ENCODE measurements at places on chromosomes 12 and 14.
A peak's percentile ranks its signal among the peaks of the same experiment; 100 is the strongest.

GRCh38 chr12:104840262-104840661, 117.8 kb downstream of the SLC41A2 start:
- DNase-seq = no peak

DNA sequence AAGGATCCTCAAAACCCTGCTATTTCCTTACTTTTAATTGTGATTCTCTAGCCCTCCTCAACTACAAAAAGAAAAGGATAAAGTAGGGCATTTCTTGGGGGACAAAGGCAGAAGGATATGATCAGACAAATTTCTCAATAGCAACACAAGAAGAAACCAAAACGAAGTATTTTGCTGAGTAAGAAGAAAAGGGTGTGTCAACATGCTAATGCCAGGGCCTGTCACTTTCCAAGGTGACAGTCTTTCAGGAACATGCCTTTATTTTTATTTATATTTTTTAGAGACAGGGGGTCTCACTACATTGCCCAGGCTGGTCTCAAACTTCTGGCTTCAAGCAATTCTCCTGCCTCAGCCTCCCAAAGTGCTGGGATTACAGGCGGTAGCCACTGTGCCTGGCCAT, 39.8 kb downstream of the CBX5 start:
- no peak for DNase-seq

DNA sequence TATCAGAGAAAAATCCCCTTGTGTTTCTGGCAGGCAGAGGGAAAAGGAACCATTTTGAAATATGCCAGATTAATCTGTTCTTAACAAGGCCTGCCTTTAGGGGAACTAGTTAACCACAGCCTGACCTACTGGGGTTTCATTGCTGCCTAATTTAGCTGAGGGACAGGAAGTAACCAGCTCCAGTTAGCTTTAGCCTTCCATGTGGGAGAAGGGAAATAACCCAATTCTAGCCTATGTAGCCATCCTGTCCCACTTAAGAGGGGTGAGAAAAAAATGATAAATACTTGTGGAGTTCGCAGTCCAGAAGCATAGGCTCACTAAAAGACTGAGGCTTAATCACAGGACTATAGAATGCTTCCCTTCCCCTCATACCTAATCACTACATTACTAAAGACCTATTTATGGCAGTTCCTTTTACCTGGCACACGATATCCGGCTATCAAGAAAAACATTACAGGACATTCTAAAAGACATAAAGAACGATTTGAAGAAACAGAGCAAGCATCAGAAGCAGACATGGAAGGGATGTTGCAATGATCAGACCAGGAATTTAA, 22.8 kb downstream of the COX8C start:
- DNase-seq = no peak

DNA sequence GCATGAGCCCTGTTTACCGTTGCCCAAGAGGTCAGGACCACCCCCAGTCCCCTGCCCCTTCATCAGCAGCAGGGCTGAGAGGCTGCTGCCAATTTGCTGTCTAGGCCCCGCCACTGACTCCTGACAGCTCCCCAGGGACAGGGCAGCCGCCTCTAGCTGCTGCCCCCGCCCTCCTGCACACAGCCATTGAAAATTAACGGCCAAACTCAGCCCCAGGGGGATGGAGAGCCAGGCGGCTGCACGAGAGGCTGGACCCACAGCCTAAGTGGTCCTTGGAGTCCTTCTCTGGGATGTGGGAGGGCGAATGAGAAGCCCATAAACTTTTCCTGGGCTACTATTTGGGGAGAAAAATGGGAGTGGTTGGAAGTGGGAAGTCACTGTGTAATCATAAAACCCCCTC, 4.6 kb downstream of the FOXN4 start:
- no peak for DNase-seq

GRCh38 chr12:64876388-64877071, 52.1 kb downstream of the TBC1D30 start:
- no peak for DNase-seq

GRCh38 chr14:98976271-98976670, 295.7 kb downstream of the BCL11B start:
- DNase-seq = peak; percentile 3

DNA sequence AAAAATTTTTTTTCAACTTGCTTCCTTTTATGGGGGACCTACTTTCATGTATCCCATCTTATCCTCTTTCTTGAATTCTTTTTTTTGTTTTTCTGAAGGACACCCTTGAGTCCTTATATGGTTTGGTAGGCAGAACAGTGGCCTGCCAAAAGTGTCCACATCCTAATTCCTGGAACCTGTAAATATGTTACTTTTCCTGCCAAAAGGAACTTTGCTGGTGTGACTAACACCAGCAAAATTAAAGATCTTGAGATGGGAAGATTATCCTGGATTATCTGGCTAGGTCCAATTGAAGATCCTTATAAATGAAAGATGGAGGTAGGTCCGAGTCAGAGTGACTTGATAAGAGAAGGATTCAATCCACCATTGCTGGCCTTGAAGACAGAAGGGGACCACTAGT, 5.3 kb downstream of the NUBPL start:
- DNase-seq = no peak

- DNase-seq = no peak
These were observed 80.0 kb downstream of the CIT start for GRCh38 chr12:119797090-119797489.

GRCh38 chr14:22613106-22613695, 15.1 kb downstream of the ABHD4 start:
- no peak for DNase-seq

DNA sequence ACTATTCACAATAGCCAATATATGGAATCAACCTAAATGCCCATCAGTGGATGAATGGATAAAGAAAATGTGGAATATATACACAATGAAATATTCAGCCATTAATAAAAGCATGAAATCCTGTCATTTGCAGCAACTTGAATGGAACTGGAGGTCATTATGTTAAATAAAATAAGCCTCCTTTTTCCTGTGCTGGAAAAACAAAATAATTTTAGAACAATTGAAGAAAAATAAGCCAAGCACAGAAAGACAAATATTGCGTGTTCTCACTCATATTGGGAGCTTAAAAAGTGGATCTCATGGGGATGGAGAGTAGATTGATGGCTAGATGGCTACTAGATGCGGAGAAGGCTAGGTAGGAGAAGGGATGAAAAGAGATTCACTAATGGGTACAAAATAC, 6.3 kb upstream of the BTG1 start:
- DNase-seq = no peak

DNA sequence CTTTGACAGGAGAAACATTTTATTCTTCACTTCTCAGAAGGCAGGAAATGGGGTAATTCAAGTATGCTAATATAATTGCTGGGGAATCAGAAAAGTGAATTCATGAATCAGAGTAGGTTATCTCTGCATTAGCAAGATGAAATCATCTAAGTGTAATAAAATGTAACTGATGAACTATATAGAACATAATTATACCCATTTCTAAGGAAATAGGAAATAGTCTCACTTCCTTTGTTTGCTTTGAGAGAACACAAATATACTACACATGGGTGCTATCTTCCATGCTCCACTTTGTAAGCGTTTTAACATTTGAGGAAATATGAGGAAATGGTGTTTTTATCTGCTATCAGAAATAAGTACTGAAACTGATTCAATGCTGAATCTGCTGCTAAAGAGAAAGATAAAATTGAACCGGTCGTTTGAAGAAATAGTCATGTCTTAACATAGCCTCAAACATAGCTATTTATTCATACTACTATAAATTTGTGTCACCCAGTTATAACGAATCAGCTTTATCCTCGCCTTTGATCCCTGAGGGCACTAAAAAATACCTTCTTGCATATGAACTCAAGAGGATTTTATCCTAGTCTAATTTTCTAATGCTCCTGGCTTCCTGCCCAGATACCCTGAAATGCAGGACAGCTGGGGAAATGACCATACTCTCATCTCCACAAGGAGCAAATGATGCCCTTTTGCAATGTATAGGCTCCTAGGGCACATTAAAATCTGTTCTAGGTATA, 696.0 kb downstream of the C12orf50 start:
- peak; percentile 27 for DNase-seq

DNA sequence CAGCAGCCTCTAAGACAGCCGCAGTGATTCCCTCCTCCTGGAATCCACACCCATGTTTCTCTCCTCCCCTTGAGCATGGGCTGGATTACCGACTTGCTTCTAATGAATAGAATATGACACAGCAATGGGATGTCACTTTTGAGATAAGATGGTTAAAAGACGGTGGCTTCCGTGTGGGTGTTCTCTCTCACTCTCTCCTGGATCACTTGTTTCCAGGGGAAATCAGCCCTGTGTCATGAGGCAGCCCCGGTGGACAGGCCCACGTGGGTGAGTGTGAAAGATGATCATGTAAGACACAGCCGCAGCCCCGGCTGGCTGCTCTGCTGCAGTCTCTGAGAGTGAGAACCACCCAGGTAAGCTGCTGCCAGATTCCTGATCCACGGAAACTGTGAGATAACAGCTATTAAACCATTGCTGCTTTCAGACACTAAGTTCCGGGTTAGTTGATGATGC, 10.7 kb downstream of the MOAP1 start:
- no peak for DNase-seq

DNA sequence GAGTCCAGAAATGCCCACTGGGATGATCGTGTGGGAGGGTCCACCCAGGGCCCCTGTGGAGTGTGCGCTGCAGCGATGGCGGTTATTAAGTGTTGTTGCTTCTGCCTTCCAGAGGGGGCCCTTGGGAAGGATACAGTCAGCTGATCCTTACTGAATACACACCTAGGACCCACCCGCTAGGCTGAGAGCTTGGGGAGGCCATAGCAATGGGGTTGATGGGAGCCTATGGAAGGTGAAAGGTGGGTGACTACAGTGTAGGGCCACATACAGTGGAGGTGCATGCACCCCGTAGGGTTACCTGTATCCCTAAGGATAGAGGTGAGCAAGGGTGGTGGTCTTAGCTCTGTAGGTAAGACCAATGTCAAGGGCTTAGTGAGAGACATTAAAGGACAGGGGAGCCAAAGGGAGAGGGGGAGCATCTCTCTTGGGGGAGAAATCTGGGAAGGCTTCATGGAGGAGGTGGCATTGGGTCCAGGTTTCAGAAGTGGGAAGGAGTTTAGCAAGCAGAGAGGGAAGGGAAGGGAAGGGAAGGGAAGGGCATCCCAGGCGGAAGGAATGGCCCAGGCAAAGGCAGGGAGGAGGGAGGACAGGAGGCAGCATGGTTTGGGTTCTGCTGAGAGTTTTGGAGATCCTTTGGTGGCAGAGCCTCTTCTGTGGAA, 73.1 kb upstream of the RIN3 start:
- no peak for DNase-seq

DNA sequence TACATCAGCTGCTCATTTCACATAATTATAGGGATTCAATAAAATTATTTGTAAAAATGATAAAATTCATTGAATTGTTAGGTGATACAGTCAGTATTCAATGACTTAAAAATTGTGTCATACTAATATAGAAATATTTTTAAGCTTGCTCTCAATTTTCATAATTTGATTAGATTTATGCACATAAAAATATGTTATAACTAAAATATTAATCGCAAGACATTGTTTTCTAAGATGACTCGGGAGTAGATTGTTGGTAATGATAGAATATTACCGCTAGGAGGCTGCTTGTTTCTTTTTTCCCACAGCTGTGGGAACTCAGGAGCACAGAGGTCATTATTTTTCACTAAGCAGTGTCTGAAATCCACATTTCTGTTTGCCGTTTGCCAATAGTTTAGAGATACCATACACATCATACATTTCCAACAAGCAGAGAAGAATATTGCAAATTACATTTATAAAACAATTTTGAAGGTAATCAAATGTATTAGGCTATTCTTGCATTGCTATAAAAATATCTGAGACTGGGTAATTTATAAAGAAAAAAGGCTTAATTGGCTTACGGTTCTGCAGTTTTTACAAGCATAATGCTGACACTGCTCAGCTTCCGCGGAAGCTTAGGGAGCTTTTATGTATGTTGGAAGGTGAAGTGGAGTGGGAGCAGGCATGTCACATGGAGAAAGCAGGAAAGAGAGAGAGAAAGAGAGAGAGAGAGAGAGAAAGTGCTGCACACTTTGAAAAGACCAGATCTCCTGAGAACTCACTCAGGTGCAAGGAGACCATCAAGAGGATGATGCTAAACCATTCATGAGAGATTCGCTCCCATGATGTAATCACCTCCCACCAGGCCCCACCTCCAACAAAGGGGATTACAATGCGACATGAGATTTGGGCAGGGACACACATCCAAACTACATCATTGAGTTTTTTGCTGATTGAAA, 9.2 kb downstream of the CD69 start:
- no peak for DNase-seq

- no peak for DNase-seq
These were observed 108.2 kb upstream of the NAV3 start for GRCh38 chr12:77722536-77722935.

GRCh38 chr12:73266206-73266605, 994.0 kb downstream of the TRHDE start:
- no peak for DNase-seq

GRCh38 chr14:102778338-102779083, 1.3 kb downstream of the TRAF3 start:
- no peak for DNase-seq

DNA sequence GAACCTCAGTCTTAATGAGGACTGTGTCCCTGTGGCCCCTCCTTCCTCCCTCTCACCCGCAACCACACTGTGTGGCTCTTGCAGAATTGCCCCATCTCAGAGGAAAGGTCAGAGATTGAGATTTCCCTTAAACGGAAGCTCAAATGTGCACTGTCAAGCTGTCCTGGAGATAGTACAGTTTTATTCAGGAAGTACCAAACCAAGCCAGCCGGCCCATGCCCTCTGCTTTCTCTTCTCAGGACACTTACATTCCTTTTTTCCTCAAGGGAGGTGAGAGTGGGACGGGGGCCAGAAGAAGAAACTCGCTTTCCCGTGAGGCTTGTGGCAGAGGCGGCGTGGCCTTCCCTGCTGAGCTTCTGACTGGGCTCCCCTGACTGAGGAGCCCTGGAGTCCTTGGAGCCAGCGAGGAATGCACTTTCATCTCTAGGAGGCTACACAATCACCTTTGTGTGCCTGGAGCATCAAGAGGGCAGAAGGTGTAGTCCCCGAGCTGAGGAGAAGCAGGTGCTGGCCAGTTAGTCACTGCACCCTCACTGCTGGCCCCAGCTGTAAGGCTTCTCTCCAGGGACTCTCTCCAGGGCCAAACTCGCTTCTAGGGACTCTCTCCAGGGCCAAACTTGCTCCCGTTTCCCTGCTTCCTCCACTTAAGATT, 24.1 kb upstream of the ATP2A2 start:
- DNase-seq = no peak

- DNase-seq = no peak
These were observed 7.8 kb downstream of the LRRK2 start for GRCh38 chr12:40232602-40233001.

DNA sequence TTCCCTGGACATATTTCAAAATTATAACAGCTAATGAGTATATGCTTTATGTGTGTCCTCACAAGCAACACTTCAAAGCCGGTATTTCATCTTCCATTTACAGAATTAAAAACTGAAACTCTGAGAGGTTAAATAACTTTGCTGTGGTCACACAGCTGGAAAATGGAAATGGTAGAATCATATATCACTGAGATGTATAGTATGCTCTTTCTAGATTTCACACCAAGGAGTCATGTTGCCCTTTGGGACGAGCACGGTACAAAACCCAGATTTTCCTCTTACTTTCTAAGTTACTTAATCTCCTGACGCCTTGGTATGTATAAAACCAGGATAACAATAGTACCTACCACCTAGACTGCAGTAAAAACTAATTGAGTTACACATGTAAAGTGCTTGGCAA, 152.6 kb upstream of the GRIP1 start:
- DNase-seq = no peak

All from NCI-H524 treated with DMSO at 0.1 percent for 48 hours (cell line).